ENCODE measurements at places on chromosomes 12 and 14.

- DNase-seq, result no peak
Observed at GRCh38 chr12:112140728-112141127, 15.4 kb downstream of the TRAFD1 start.

GRCh38 chr12:90233168-90234100 is 524.8 kb upstream of the ATP2B1 start:
- DNase-seq, result no peak

DNA sequence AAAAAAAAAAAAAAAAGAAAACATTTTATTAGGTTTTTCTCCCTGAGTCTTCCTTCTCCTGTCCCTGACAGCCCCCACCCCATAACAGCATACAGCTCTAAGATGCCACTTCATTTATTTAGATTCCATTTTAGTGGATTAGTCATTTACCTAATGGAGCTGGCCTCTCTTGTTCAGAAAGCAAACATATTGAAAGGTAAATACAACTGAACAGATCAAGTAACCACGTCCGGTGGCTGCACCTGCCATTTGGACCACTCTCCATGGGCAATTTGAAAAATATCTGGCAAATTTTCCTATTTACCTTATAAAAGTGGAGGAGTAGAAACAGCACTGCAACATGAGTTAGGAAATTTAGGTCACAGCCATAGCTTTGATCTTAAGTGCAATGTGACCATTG is 254.6 kb downstream of the C12orf42 start:
- DNase-seq, result no peak

DNA sequence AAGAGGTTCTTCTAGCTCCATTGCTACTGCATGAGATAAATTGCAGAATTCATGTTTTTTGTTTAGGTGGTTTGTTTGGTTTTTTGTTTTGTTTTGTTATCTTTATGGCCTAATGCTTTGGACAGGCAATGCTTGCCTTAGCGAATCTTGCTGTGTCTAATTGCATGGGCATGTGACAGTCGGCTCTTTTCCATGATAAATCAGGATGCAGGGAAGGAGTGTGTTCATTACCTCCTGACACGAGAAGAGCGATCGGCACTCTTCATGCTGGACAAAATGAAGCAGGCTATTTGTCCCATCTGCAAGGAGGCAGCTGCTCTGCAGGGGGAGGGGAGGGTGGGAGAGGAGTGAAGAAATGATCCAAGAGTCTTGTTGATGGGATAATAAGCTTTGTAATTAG is 6.5 kb downstream of the CCDC60 start:
- no peak for DNase-seq

DNA sequence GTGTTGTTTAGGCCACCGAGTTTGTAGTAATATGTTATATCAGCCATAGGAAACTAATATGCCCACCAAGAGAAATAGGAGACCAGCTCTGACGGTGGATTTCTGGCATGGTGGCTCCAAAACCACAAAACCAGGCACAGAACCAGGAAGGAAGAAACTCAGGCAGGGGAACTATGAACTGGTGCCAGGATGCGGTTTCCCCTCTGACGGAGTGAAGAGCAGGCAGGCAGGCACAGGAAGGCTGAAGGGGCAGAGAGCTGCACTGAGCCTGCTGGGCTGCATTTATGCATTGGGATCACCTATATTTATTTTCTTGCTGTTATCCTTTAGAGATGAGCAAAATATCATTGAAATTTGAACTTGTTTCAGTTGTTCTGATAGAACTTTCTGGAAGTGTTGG is 479.4 kb downstream of the VRK1 start:
- DNase-seq, result no peak
